ENCODE measurements at places on chromosomes 4 and X. TPM values are rescaled to one million over a fixed set of nuclear protein-coding genes. Genes with fewer than 3 reads are reported as not detected.

The TMPRSS11B gene
- total RNA-seq, result not detected

The MAGEB1 gene
- total RNA-seq, result not detected

The DCTD gene
- 74.4 TPM for total RNA-seq

The F8A2 gene
- total RNA-seq, result not detected

The P2RY4 gene
- 0.21 TPM for total RNA-seq

The MID1 gene
- total RNA-seq, result 0.23 TPM

The AMER1 gene
- 3.8 TPM for total RNA-seq

The NXF2 gene
- not detected for total RNA-seq

The VSIG4 gene
- total RNA-seq, result not detected

The GUCY1B1 gene
- total RNA-seq, result 0.26 TPM

The TRIML2 gene
- not detected for total RNA-seq

The BANK1 gene
- total RNA-seq, result 0.24 TPM

The EIF2S3 gene
- 187 TPM for total RNA-seq
